ENCODE measurements at places on chromosomes 1 and 21.

- no peak for DNase-seq
Observed at GRCh38 chr1:119291611-119292206, 76.9 kb upstream of the HAO2 start.

DNA sequence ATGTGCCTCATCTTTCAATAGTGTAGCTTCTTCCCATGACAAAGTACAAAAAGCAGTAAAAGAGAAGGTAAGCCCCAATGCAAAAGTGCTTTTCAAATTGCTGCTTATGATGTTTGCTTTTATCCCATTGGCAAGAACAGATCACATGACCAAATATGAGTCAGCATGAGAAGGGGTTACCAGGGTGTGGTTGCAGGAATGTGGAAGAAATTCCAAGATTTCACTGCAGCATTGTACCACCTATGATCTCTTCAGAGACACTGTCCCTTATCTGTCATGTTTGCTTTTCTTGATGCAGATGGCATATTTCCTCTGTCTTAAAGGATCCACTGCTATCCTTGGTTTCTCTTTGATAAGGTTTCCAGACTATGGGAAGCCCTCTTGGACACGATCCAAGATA, 1006.9 kb upstream of the PRMT6 start:
- DNase-seq: no peak

- DNase-seq: no peak
Observed at GRCh38 chr1:100882698-100883097, 11.9 kb downstream of the EXTL2 start.

DNA sequence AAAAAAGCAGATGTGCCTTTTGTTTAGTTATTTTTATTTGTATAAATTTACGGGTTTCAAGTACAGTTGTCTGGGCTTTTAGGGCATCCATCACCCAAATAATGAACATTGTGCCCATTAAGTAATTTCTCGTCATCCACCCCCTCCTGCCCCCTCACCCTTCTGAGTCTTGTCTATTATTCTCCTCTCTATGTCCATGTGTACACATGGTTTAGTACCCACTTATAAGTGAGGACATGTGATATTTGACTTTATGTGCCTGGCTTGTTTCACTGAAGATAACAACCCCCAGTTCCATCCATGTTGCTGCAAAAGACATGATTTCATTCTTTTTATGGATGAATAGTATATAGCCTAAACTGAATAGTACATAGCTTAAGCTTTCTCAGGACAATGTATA, 189.2 kb downstream of the ZP4 start:
- DNase-seq: no peak

GRCh38 chr1:45785583-45785982, 17.8 kb upstream of the MAST2 start:
- DNase-seq: no peak

DNA sequence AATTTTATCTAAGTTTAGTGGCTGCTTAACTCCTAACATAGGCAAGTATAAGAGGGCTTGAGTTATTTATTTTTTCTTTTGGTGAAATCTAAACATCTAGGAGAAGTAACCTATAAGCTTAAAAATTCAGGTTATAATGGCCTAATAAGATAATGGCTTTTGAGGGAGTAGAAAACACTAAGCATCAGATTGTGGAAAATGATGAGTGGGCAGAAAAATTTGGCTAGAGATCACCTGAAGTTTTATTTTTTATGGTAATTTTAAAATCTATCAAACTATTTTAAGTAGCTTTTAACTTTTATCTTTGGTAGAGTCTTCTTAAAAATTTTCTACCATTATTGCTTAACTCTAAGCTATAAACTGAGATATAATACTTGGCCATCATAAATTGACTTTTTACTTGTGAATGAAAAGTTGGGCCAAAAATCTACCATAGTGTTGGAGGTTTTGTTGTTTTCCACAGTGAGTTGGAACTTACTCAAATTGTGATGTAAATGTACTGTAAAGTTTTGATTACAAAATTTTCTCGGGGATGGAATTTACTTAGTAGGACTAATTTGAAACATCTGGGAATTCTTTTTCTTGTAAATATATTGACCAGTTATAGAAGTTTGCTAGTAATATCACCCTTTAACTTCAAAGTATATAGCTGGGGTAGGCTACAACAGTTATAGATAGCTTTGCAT, 63.9 kb downstream of the USP25 start:
- DNase-seq: no peak

DNA sequence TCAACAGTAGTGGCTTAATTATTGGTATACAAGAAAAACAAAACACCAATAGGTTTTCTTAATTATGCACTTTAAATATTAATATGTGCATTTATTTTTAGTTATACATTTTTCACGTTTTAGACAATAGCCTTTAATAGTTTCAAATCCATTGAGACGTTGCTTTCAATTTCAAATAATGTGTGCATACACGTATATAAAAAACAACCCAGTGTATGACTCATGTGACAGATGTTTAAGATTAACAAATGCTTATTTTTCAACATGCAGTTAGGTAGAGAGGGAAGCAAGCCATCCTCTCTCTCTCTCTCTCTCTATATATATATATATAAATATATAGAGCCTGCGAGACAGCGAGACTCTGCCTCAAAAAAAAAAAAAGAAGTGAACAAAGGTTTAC, 24.3 kb downstream of the EYA3 start:
- DNase-seq: no peak

Data from right forelimb (tissue), 1 donor.